ENCODE measurements at places on chromosomes 2 and 18.

- DNase-seq: no peak
Observed at GRCh38 chr18:12159446-12159845, 65.8 kb downstream of the ANKRD62 start.

DNA sequence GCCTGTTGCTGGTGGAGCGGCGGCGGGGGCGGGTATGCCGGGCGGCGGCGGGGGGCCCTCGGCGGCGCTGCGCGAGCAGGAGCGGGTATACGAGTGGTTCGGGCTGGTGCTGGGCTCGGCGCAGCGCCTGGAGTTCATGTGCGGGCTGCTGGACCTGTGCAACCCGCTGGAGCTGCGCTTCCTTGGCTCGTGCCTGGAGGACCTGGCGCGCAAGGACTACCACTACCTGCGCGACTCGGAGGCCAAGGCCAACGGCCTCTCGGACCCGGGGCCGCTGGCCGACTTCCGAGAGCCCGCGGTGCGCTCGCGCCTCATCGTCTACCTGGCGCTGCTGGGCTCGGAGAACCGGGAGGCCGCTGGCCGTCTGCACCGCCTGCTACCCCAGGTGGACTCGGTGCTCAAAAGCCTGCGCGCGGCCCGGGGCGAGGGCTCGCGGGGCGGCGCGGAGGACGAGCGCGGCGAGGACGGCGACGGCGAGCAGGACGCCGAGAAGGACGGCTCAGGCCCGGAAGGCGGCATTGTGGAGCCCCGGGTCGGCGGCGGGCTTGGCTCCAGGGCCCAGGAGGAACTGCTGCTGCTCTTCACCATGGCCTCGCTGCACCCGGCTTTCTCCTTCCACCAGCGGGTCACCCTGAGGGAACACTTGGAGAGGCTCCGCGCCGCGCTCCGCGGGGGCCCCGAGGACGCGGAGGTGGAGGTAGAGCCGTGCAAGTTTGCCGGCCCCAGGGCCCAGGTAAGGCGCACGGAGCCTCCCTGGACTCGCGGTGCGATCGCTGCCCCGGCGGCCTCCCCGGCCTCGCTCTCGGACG, 1.0 kb downstream of the ZCCHC2 start:
- peak; percentile 42 for DNase-seq

DNA sequence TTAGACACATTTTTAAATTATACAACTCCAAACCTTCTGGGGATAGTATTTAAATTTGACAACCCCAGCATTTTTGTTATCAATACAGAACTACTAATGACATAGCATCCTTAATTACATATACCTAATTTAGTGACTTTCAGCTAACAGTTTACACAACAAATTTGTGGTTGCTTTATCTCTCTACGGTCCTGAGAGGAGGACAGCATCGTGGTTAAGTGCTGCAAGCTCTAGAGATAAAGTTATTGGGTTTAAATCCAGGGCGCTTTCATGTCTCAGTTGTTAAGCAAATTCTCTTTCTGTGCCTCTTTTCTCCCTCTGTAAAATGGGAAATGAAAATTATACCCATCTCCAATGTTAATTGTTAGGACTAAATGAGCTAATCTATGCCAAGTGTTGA, 129.3 kb downstream of the METTL4 start:
- DNase-seq: no peak

GRCh38 chr18:50065527-50065926, 129.4 kb downstream of the MYO5B start:
- DNase-seq: no peak

GRCh38 chr18:63099848-63100629, 219.5 kb downstream of the BCL2 start:
- no peak for DNase-seq

DNA sequence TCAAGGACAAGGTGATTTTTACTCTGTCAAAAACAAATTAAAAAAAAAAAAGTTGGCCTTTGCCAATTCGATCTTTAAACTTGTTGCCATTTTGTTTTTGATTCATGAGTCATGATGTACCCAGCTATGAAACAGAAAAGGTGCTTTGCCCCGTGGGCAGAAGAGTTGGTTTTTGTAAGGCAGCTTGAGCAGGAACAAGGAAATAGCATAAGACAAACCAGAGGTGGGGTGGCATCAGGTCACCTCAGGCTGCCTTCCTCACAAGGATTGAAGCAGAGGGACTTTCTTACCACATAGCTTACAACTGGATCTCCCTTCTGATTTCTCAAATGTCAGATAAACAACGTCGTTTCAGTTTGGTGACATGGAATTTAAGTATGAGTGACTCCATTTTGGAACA, 123.8 kb downstream of the ARL4C start:
- no peak for DNase-seq

DNA sequence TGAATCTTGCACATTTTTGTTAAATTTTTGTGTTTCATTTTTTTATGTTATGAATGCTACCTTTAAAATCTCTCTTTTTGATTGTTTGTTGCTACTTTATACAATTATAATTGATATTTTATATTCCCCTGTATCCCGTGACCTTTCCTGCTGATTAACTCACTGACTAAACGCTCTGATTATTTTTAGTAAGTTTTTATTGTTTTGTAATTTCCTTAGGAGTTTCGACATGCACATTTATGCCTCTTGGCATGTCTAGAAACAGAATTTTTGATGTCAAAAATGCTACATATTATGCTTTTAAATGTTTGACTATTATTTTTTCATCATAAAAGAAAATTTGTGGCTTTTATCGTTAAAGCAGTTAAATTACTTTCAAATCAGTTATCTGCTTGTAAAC, 1131.6 kb upstream of the TMEFF2 start:
- no peak for DNase-seq

DNA sequence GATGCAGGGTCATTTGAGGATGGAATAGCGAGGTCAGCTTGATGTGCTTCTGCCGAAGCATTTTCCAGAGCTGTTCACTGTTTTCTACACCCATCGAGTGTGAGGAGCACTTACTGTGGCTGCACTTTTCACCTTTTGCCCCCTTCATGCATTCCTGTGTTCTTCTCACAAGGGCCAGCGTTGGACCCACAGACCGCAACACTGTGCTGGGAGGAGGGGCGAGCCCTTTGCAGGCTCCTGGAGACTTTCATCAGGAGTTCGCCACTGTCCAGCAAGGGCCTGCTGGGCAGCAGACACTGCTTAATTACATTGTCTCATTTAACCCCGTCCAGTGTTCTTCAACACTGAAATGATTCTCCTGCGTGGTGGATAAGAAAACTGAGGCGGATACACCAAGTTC, 29.9 kb downstream of the CYP26B1 start:
- no peak for DNase-seq

DNA sequence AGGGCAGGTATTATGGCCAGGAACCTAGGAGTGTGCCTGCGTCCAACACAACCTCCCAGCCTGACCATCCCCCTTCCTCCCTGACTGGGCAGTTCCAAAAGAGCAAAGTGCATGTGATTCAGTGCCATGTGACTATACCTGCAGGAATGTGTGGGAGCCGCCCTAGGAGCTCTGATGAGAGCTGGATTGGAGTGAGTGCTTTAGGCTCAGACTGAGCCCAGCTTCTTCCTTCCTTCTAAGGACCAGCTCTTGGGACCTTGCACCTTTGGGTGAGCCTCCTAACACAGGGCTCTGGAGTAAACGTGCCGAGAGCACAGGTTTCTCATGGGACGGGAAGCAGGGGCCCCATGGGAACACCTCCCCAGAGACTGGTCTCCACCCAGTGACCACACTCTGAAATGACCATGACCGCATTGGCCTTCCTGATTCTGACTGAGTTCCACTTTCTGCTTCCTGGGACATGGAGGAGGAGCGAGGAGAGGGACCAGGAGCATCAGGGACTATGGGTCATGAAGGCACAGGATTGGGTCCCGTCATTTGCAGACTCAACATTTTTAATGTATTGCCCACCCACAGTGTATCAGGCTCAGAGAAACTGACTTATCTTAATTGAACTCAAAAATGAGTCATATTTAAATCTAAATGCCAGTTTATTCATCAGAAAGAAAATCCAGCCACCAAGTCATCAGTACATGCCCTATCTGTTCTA, 87.8 kb upstream of the BCL2L11 start:
- DNase-seq: no peak

GRCh38 chr2:74020702-74021406, 36.1 kb downstream of the TET3 start:
- no peak for DNase-seq

DNA sequence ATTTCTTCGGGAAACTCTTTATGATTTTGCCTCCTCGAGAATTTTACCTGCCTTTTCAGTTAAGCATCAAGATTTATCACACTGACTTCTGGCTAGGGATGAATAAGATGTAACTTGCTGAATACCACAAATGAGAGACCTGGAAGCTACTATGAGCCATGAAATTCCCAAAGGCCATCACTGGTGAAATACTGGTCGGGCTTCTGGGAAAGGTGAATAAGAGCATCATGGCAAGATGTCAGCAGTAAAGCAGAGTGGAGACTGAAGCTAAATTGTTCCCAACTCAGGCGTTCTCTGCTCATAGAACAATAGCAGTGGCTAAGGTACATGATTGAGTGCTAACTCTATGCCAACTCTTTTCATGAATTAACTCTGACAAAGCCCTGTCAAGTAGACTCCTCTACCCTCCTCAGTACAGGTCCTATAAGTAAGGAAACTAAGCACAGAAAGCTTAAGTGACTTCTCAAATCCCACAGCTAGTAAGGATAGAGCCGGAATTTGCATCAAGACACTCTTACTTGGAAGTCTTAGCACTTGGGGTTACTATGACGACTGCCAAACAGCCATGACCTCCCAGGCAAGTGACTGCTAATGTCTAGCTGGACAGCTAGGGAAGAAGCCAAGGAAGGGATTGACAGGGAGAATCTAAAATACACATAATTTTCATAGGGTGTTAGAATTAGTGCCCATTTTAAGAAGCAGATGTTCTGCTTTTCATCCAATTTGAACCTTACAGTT, 22.7 kb upstream of the DSC3 start:
- no peak for DNase-seq

GRCh38 chr2:121855510-121855909, 100.1 kb downstream of the TSN start:
- no peak for DNase-seq

GRCh38 chr2:203431391-203432185, 103.4 kb downstream of the ABI2 start:
- no peak for DNase-seq
